Activated naive CD8-positive, alpha-beta T cell treated with anti-CD3 and anti-CD28 coated beads for 36 hours (primary cell): ENCODE measurements at places on chromosomes 7 and 10.

- DNase-seq = no peak
Measured at GRCh38 chr7:65798111-65799075, 74.5 kb upstream of the VKORC1L1 start.

DNA sequence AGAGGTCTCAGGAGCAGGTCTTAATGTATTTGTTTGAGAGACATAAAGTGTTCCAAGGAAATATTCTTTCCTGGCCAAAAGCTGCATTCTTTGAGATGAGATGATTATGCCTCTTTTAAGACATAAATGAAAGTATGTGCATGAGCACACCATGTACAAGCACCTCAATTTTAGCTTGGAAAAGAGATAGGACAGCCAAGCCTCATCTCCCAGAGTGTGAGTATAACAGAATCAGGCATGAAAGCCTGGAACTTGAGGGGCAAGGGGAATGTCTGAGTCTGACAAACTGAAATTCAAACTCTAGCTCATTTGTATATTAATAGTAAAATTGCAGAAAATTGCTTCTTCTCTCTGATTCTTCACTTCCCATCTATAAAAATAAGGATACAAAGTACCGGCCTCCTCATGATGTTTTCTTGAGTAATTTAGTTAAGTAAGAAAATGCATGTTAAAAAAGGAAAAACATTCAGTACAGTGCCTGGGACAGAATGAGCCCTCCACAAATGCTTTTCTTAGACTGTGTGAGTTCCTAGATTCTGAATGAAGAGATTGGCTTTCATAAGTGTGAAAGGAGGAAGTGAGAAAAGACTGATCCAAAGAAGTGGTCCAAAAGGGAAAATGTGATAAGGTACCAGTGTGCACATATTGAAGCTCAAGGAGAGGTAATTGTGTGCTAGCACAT lies 1260.9 kb upstream of the SORCS1 start:
- no peak for DNase-seq

DNA sequence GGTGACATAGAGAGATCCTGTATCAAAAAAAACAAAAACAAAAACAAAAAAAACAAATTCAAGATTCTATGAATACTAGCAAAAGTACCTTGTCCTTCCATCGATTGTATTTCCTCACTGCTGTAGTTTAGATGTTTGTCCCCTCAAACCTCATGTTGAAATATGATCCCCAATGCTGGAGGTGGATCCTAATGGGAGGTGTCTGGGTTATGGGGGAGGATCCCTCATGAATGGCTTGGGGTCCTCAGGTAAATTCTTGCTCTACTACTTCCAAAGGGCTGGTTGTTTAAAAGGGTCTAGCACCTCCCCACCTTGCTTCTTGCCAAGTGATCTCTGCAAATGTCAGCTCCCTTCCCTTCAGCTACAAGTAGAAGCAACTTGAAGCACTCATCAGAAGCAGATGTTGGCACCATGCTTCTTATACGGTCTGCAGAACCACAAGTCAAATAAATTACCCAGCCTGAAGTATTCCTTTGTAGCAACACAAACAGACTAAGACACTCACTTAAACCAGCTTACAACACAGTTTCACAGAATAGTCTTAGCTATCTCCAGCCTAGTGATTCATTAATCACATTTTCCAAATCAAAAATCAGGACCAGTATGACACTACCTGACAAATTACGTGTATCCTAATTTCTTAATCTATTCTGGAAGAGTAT lies 20.7 kb downstream of the ABI1 start:
- no peak for DNase-seq

GRCh38 chr10:93006435-93007039 lies 54.1 kb upstream of the CYP26C1 start:
- DNase-seq = no peak

- DNase-seq = no peak
Measured at GRCh38 chr10:75015442-75015841, 96.0 kb upstream of the SAMD8 start.
